ENCODE measurements at places on chromosomes 5 and 9.

DNA sequence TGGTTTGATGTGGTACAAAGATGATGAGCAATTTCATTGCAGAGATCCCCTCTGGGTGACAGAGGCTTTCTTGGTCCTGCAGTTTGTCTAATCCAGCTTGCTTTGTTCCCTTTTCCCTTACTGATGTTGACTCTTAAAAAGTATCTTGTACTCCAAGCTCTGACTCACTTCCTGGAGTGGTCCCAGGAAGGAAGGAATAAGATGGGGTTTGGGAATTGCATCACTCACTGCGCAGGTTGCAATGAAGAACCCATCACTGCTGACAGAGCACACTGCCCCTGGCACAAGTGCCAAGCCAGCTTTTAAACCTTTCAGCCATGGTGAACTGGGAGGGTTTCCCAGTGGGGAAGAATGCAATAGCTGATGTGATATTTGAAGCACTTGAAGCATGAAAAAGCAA is 662.2 kb upstream of the CTNND2 start:
- no peak for DNase-seq

GRCh38 chr9:128358861-128359260 is 12.3 kb upstream of the URM1 start:
- no peak for DNase-seq

- no peak for DNase-seq
Measured at GRCh38 chr9:37667706-37668105, 17.0 kb downstream of the FRMPD1 start.

GRCh38 chr9:113738893-113739604 is 137.1 kb upstream of the ZNF618 start:
- no peak for DNase-seq

DNA sequence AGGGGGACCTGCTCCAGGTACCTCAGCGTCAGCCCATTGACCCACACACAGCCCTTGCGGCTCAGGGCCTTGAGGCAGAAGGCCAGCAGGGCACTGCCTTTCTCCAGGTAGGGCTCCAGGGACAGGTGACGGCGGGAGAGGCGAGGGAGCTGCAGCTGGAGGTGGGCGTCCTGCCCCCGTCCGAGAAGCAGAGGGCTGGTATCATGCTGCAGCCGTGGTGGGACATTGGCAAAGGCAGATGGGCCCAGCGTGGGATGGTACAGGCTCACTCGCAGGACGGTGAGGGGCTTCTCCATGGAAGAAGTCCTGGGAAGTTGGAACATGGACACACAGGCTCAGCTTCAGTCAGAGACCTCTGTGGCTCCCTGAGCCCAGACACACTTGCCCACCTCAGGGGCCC is 2.5 kb upstream of the DCANP1 start:
- no peak for DNase-seq

- DNase-seq = no peak
Measured at GRCh38 chr5:32002755-32003154, 171.4 kb downstream of the GOLPH3 start.

- DNase-seq = no peak
Measured at GRCh38 chr5:127602481-127602880, 46.4 kb upstream of the CTXN3 start.

- DNase-seq = no peak
Measured at GRCh38 chr9:88783711-88784083, 207.6 kb upstream of the S1PR3 start.

- DNase-seq = no peak
Measured at GRCh38 chr5:66342341-66342880, 198.3 kb downstream of the SREK1 start.

DNA sequence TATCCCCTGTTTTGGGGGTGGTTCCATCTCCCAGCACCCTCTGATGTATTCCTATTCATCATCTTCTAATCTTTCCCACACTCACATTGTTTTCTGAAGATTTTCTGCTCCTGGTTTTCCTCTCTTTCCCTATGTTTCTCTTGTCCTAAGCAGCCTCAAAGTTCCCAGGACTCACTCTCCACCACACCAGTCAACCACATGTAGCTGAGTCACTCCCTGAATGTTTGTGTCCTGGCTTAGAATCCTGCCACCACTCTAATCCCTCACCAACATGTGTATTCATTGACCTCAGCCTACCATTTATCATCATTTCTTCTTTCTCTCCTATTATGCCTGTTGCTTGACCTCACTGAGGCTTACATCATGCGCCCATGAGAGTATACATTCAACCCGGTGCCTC is 282.4 kb upstream of the ADAMTS16 start:
- DNase-seq = no peak

DNA sequence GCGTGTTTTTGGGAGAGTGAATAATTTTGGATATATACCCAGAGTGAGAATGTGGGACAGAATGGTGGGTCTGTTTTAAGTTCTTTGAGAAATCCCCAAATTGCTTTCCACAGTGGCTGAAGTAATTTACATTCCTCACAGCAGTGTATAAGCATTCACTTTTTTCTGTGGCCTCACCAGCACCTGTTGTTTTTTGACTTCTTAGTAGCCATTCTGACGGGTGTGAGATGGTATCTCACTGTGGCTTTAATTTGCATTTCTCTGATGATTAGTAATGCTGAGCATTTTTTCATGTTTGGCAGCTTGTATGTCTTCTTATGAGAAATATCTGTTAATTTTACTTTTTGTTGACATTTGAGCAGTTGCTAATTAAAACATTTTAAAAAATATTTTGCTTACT is 9.4 kb upstream of the SPATA31D1 start:
- DNase-seq = no peak

GRCh38 chr9:114216976-114217375 is 61.6 kb downstream of the COL27A1 start:
- DNase-seq = no peak

- no peak for DNase-seq
Measured at GRCh38 chr5:142659405-142659804, 26.5 kb downstream of the FGF1 start.

DNA sequence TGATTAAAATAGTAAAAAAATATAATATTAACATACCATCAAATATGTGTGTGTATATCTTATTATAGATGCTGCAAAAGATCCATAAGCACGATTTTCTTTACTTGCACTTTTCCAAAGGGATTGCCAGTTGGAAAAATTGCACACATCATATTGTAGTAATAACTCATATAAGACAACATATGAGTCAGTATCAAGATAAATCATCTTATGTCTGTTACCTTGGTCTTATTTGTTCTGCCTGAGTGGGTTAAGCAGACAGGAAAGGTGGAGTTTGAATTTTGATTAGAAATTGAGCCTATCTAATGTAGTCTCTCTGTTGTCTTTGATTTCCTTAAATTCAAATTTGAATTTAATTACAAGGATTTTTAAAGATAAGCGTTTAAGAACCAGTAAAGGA is 24.6 kb downstream of the LYSMD3 start:
- no peak for DNase-seq

GRCh38 chr5:76715736-76716455 is at the start of gene F2R:
TSS of gene F2R (plus strand) at chr5:76716126. CDS start at chr5:76716308, 182 bp downstream.
- DNase-seq = no peak

- DNase-seq = no peak
Measured at GRCh38 chr5:168136340-168136739, 155.1 kb upstream of the WWC1 start.

DNA sequence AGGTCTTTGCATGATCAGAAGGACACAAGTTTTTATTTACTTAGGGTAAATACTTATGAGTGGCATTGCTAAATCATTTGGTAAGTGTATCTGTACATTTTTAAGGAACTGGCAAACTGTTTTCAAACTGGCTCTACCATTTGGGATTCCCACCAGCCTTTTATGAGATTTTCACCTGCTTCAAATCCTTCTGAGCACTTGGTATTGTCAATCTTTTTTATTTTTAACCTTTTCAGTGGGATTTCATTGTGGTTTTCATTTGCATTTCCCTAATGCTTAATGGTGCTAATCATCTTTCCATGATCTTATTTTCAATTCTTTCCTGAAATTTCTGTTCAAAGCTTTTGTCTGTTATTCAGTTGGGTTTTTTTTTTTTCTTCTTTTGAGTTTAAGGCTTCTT is 475.6 kb downstream of the MAN2A1 start:
- no peak for DNase-seq

GRCh38 chr5:172820046-172820767 is 13.8 kb upstream of the ERGIC1 start:
- DNase-seq = no peak

DNA sequence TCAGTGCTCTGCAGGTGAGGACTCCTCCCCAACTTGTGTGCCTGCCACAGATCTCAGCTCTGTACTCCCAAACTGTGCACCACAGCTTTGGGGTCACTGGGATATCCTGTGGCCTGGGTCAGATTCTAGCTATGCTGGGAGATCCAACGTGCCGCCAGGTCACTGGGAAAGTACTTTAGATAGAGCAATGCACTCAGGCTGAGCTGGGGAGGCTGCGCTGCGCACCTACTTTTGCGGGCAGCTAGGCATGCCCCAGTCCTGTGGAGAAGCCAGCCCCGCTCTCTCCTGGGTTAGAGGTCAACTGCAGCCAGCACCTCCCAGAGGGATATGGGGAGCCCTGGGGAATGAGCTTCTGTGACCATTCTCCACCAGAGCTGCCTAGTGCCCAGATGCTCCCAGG is 552.1 kb upstream of the CDH9 start:
- DNase-seq = no peak

DNA sequence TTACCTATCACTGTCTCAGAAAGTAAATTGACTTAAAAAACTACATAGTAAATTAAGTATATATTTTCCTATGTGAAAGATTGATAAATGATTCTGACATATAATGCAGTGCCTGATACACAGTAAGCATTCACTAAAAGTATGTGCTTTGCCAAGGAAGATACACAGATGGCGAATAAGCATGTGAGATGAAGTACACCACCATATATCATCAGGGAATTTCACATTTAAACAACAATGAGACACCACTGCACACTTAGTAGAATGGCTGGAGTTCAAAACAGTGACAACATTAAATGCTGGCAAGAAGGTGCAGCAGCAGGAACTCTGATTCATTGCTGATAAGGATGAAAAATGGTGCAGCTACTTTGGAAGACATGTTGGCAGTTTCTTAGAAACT is 1118.8 kb downstream of the DTWD2 start:
- no peak for DNase-seq

- DNase-seq = no peak
Measured at GRCh38 chr5:112823656-112824055, 37.4 kb upstream of the SRP19 start.

DNA sequence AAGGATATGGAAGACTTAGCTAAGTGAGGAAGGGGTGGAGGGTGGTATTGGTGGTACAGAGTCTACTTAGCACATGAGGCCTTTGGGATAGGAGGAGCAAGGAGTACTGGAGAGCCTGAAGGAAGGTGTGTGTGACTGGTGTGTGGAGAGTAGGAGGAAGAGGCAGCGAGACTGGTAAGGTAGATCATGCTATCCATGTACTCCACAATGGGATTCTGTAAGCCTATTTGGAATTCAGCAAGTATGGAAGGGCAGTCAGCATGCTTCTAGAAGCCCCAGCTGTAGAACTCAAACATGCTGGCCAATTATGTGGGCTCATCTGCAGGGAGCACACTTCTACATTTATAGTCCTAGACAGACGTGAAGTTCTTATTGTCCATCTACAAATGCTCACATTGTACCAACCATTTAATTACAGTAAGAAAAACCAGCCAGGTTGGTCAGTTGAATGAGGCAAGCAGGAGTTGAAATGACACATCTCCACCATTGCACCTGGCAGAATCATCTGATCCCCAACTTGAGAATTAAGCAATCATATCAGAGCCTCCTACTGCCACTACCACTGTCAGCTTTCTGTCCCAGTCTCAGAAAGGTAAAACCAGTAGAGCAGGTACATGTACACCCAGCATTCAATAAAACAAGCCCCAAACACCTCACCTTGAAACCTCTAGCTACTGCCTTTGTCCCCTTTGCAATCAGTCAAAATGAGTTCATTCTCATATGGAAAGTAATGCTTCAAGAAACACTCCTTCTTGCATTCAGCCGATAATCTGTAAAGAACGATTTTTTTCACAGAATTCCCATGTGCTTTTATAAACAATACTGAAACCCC is 60.9 kb upstream of the GLRX start:
- no peak for DNase-seq

DNA sequence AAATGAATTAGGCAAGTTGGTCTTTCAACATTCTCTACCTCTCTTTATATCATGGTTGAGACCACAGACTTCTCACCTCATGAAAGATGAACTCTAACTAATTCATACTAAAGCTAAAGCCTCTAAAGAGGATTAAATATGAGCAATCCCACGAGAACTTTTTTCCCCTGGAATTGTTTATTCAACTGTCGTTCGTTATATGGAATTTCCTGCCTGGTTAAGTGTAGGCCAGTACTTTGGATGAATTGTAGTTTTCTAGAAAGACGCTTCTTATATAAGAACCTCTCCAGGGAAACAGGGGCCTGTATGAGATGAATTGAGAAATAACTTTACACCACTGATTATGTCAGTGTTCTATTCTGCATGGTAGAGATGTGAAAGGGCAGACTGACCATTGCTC is 42.9 kb downstream of the PDCD1LG2 start:
- DNase-seq = no peak

DNA sequence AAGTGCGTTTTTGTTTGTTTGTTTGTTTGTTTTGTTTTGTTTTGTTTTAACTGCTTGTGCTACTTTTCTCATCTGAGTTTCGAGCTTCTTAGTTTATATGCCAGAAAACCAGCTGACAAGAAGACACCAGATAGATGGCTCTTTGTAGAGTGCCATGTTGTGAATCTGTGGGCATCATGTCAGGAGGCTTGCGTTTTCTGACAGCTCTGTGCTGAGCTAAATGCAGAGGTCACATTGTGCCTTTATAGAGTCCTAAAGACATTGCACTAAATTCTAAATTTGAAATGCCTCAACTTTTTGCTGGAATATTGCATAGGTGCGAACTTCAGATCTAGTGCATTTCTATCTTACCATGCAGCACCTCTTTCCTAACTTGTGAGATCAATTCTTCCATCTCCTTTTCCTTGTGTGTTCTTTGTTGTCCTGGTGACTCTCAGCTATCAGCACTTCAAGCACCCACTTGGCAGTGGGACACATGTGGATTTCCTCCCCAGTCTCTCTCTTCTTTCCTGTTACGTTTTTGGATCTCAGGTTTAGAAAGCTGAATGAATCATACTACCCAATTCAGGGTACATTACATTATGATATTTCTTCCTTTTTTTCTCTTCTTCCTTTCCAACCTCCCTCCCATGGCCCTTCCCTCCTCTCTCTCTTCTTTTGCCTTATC is 379.0 kb upstream of the RPS23 start:
- DNase-seq = no peak

- DNase-seq = no peak
Measured at GRCh38 chr5:9201011-9201410, 344.9 kb downstream of the SEMA5A start.

Measured in NCI-H2081 treated with DMSO at 0.1 percent for 48 hours (cell line).